Immature natural killer cell (primary cell): ENCODE measurements at places on chromosomes 7 and 10.

DNA sequence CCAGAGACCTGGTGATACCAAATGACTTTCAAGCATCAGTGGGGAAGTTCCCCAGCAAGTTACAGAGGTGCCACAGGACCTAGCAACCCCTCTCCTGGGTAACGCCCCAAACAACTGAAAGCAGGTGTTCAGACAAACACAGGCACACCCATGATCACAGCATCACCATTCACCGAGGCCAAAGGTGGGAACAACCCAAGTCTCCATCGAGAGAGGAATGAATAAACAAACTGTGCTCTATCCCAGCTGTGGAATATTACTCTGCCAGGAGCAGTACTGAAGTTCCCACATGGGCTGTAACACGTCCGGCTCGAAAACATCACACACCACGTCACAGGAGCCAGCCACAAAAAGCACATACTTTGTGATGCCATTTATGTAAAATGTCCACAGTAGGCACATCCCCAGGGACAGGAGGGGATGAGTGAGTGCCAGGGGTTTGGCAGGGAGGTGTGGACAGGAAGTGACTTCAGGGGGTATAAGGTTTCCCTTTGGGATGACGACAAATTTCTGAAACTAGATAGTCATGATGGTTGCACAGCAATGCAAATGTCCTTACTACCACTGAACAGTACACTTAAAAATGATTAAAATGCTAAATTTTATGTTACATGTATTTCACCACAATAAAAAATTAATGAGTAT lies 222.8 kb downstream of the TNS3 start:
- DNase-seq: no peak

- no peak for DNase-seq
Observed at GRCh38 chr10:60388709-60389301, 870 bp downstream of the ANK3 start.

DNA sequence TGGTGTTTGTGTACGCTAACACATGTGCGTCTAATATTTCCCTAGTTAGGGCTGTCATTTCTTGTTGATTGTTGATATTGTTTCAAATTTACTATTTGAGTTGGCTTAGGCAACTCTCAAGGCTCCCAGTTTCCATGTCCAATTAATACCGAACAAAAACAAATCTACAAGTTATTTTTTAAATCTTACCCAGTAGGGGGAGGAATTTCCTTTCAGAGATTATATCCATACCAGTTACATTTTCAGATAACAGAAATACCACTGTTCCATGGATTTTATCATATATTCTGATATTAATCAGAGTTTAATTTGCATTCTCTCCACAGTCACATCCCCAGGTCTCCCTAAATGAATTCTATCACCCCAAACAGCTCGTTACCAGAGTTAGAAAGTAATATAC lies 7.2 kb upstream of the AKR1B10 start:
- no peak for DNase-seq

DNA sequence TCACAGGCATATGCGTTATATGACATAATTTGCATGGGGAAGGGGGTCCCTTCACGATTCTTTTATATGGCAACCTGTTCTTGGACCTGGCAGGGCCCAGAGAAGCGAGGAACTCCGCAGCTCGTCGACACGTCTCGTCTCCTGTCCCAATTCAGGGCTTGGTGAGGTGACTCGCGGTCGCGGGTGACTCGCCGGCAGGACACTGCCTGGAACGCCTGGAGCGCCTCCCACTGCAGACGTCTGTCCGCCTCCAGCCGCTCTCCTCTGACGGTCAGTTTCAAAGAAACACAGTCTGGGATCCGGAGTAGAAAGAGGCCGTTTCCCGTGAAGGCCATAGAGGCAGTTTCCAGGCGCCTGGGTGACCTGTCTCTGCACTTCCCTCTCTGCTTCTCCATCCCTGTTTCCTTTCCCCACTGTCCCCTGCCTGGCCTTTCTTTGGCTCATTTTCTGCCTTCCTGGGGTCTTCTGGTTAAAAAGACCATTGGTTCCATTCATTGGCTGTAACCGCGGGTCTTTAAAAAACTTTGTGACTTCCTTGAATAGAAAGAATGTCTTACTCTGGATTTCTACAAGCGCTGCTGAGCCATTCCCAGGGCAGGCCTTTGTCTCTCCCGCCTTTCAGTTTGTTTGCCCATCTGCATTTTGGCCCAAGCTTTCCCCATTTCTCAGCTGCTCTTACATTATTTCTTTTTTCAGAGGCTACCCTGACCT lies 1.2 kb downstream of the UPP1 start:
- DNase-seq: no peak

DNA sequence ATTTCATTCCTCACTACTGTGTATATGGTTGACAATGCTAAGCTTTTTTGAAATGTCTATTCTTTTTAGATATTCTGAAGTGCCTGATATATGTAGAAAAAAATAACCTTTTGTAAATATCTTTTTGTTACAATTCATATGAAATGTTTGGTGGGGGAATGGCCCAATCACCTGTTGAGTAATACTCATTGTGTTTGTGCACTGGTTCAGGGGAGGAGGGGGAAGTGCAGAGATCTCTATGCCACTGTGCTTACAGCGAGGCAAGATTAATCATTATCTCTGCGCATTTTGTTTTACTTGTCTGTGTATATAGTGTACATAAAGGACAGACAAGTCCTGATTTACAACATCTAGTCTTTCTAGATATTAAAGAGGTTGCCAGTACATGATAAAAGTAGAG lies 25.2 kb downstream of the NUP42 start:
- DNase-seq: no peak
